ENCODE measurements at places on chromosomes 3 and 15. TPM values are rescaled to one million over a fixed set of nuclear protein-coding genes. Genes with fewer than 3 reads are reported as not detected.

- no peak for DNase-seq
Measured at GRCh38 chr15:95973566-95974256, 356.8 kb upstream of the NR2F2 start.

DNA sequence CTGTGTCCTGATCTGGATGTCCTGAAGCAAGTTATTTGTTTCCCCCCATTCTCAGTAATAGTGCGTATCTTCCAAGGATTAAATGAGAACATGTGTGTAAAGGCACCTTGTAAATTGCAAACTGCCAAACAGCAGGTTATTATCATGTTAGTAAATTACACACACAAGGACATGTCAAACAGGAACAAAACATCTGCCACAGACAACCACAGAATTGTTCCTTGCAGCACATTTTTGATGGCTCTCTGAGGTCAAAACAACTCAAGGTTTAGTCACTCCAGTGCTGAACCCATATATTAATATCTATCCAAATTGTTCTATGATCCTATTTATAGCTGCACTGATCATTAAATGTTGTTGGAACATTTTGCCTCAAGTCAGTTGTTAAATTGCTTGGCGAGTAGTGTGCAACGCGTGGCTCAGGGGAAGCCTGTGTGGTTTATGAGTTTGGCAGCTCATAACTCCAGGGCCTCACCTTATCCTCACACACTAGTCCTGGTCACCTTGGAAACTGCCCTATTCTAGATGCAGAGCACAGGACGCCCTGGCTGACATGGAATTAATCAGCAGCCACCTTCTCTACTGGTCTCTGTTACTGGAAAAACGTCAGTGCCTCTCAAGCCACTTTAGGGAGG lies 46.3 kb upstream of the CDV3 start:
- peak; percentile 54 for DNase-seq

DNA sequence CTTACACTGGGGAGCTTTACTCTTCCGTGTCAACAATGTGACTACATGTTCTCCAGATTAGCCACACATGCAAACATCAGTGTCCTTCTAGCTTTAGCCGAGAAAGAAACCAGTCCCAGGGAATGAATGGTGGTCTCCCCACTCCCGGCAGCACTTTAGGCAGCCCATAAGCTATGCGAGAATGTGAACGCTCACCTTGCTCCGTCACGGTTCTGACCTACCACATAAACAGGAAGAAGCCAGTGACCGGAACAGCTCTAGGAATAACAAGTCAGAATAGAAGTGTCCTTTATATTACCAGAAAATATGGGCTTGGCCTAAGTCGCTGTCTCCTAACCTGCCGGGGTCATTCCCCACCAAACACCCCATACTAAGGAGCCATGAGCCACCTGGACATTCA lies 98.0 kb upstream of the ABHD17C start:
- DNase-seq, result no peak

DNA sequence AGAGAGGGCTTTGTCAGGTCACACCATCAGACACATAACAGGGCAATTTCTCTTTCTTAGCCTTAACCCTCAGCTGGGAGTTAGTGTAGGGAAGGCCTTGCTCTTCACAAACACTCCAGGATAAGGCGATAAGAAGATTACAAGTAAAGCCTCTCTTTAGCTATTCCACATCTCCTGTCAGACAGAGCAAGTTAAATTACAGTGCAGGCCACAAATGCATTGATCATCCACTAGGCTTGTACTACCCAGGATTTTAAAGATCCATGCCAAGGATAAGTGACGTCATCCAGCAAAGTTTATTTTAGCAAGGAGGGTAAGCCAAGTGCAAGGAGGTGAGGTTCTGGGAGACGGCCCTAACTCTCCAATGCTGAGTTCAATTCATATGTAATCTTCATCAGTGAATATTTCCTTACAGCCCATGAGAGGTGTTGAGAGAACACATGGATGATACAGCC lies 890.6 kb upstream of the NR2F2 start:
- no peak for DNase-seq

DNA sequence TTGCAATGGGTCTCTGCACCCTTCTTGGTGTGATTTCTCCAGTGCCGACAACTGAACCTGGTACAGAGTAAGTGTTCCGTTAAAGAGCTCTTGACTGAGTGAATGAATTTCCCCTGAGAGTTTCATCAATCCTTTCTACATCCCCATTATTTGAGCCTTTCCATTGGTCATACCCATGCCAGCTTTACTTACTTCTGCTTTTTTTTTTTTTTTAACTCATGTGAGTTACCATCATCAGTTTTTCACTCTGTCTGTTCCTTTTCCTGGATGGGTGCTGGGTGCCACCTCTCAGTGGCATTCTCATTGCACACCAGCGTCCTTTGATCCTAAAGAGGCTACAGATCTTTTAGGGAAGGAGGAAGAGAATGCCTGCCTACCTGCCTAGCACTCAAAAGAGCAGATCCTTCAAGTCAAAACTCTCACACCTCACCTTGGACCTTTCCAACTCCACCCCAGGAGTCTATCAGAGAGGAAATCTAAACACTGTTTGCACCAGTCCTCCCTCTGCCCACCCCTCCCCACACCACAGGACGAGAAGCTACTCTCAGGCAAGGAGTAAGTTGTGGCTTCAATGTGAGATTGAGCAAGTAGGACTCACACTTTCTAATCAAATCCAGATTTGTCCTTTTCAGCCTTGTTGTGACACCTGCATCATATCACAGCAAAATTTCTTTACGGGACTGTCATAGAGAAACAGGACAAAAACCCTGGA lies 13.1 kb upstream of the USP3 start:
- no peak for DNase-seq

- no peak for DNase-seq
Measured at GRCh38 chr15:87420017-87420416, 836.5 kb downstream of the NTRK3 start.

- no peak for DNase-seq
Measured at GRCh38 chr3:58296269-58296668, 9.8 kb upstream of the RPP14 start.

GRCh38 chr3:26596335-26596734 lies 26.2 kb upstream of the LRRC3B start:
- no peak for DNase-seq

GRCh38 chr3:152554980-152555379 lies 280.0 kb upstream of the P2RY1 start:
- no peak for DNase-seq

DNA sequence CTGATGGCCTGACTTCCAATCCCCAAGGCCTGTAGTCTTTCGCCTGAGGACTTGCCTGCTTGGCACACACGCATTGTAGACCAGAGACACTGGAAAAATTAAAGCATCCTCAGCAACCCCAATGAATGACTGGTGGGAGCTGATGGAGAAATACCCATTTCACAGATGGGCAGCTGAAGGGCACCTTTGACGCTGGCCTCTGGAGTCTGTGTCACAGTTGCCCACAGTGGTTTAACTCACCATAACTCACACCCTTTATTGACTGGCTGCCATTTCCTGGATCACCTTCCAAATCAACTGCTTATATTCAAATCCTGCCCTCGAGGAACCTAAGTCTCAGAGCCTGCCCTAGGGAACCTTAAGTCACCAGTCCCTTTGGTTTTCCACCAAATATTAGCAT lies 183.1 kb downstream of the SHQ1 start:
- no peak for DNase-seq

DNA sequence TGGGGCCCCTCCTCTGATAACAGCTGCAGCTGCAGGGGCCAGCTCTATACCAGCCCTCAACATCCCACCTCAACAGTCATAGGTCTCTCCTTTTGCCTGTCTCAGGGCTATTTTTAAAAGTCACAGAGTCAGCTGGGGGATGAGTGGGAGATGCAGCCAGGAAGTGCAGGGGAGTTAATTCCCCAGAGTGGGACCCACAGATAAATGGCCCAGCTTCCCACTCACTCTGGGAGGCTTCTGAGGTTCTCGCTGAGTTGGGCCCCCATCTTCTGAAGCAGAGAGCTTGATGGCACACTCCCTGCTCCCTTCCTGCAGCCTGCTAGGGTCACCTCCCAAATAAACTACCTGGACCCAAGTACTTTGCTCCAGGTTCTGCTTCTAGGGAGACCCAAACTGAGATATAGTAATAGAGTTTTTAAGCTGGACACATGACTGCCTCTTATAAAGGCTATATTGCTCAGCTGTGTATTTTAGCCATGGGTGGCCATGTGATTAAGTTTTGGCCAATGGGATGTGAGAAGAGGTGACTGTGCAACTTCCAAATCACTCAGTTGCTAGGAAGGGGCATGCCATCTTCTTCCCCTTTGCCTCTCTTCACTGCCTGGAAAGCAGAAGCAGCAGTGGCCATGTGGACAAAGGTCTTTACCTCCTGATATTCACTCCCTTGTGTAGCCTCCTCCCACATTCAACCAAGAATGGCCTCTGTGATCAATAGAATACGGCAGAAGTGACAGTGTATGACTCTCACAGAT lies 15.5 kb upstream of the VIPR1 start:
- no peak for DNase-seq

DNA sequence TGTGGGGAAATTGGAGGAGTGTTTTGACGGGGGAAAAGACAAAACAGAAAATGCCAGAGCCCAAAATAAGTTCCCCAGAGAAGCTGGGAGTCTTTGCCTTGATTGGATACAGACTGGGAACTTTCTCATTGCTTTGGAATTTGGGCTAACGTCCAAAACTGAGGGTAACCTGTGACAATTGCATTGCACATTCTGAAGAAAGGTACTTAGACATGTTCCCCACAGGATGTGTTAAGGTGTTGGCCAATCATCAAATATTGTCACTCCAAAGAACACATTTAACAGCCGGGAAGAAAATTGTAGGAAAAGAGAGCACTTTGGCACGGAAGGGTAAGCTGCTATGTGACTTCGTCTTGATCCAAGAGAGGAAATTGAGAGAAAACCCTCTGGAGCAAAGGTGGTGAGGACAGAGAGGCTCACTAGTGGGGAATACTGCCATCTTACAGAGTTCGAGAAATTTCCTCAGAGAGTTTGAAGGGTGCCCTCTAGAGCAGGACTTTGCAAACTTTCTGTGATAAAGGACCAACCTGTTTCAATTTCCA lies 619.5 kb upstream of the TBL1XR1 start:
- DNase-seq, result peak; percentile 37

GRCh38 chr3:115470254-115470653 lies 153.1 kb upstream of the GAP43 start:
- DNase-seq, result no peak

- DNase-seq, result no peak
Measured at GRCh38 chr15:101148166-101148880, 103.5 kb downstream of the CHSY1 start.

GRCh38 chr3:52507359-52507758 lies 12.2 kb downstream of the STAB1 start:
- no peak for DNase-seq

GRCh38 chr3:34283751-34284150 lies 485.3 kb downstream of the PDCD6IP start:
- DNase-seq, result no peak

DNA sequence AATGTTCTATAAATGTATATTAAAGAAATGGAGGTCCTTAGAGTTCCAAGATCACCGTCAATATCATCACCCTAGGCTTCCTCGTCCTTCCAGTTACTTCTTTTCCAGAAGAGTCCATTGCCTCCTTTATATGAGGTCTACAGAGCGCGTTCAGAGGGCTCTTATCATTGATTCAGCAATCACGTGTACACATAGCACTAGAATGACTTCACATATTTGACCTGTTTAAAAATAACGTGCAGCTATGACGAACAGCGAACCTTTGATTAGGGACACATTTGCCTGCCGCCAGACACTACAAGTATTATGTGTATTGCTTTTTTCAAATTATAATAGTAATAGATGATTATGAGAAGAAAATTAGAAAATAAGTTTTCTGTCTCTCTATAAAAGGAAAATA lies 26.0 kb downstream of the IGF1R start:
- no peak for DNase-seq

The PLS1 gene
- total RNA-seq, result 1.4 TPM

The UTS2B gene
- total RNA-seq, result 0.39 TPM

The SAMMSON gene
- 0.69 TPM for total RNA-seq

The NME9 gene
- not detected for total RNA-seq

The RPL22L1 gene
- total RNA-seq, result 32.6 TPM

The AADAC gene
- 13.7 TPM for total RNA-seq

The BRK1 gene
- total RNA-seq, result 74.1 TPM

The HTR3E gene
- total RNA-seq, result not detected

The CLRN1 gene
- total RNA-seq, result not detected

The TBC1D2B gene
- 67.1 TPM for total RNA-seq

The CCRL2 gene
- 1.2 TPM for total RNA-seq

Measured in skin of body (tissue), 3 donors.